A549 treated with ZK216348 at 1 μM for 4 hours (cell line): ENCODE measurements at places on chromosomes 12 and 14. TPM values are rescaled to one million over a fixed set of nuclear protein-coding genes. Genes with fewer than 3 reads are reported as not detected.

Gene ANKRD13A
- total RNA-seq, result 13.4 to 21.5 TPM (median 18.5 TPM) in 5 replicates

Gene POTEG
- total RNA-seq, result not detected in 5 replicates

Gene GUCY2C
- total RNA-seq, result 0.12 TPM in 1 of 5 replicates, not detected in the others

Gene TBX5
- total RNA-seq, result not detected in 5 replicates
